ENCODE measurements at places on chromosomes 4 and X. TPM values are rescaled to one million over a fixed set of nuclear protein-coding genes. Genes with fewer than 3 reads are reported as not detected.

Gene IL3RA
- not detected for total RNA-seq

Gene CACNA1F
- total RNA-seq: not detected

Gene HTRA3
- total RNA-seq: 56.8 TPM

Gene OFD1
- total RNA-seq: 12.1 TPM

Gene SOD3
- total RNA-seq: 2.4 TPM

Gene SPANXB1
- total RNA-seq: not detected

Gene MXRA5
- total RNA-seq: 58.1 TPM

Gene TRPC3
- total RNA-seq: not detected

Gene CFI
- not detected for total RNA-seq

Gene FAM193A
- total RNA-seq: 23.2 TPM

Gene MAGED4B
- 47.8 TPM for total RNA-seq

Gene CENPVL1
- total RNA-seq: not detected

Data from placental epithelial cell (primary cell).